ENCODE measurements at places on chromosomes 6 and 20. TPM values are rescaled to one million over a fixed set of nuclear protein-coding genes. Genes with fewer than 3 reads are reported as not detected.

The OR2H2 gene
- total RNA-seq: not detected

DNA sequence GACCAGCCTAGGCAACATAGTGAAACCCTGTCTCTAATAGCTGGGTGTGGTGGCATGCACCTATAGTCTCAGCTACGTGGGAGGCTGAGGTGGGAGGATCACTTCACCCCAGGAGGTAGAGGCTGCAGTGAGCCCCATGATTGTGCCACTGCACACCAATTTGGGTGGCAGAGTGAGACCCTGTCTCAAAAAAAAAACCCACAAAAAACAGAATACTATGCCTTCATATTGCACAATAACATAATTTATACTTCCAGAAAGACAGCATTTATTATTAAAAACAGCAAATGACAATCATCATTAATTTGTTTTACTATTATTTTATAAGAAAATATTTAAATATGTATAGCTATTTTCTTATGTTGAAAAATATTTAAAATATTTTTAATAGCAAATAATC lies 30.0 kb upstream of the CARMIL1 start:
- no peak for DNase-seq
- H3K27ac ChIP-seq: no peak overlapping the region
- H3K27me3 ChIP-seq: no peaks in the 10 kb centered on the region

DNA sequence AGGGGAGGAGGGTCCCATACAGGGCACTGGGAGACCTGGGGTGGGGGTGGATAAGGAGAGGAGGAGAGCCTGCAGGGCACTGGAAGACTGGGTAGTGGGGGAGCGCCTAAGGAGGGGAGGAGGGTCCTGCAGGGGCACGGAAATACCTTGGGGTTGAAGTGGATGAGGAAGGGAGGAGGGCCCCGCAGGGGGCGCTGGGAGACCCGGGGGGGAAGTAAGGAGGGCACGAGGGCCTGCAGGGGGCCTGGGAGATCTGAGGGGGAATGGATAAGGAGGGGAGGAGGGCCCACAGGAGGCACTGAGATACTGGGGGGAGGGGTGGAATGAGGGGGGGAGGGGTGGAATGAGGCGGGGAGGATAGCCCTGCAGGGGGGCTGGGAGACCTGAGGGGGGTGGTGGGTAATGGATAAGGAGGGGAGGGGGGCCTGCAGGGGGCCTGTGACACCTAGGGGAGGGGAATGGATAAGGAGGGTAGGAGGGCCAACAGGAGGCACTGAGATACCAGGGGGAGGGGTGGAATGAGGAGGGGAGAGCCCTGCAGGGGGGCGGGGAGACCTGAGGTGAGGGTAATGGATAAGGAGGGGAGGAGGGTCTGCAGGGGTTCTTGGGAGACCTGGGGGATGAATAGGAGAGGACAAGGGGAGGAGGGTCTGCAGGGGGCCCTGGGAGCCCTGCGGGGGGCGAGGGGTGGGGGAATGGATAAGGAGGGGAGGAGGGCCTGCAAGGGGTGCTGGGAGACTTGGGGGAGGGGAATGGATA lies 567 bp upstream of the CTCFL start:
- no peaks in the 10 kb centered on the region for H3K4me1 ChIP-seq
- H3K4me3 ChIP-seq: no peak overlapping the region
- no peak for DNase-seq
- peaks cover 27% of the 10 kb centered on the region for H3K27me3 ChIP-seq
- H3K36me3 ChIP-seq: no peaks in the 10 kb centered on the region
- no peak overlapping the region for H3K27ac ChIP-seq

- peaks cover 17% of the 10 kb centered on the region for H3K4me1 ChIP-seq
- peak; percentile 83 for DNase-seq
- H3K27me3 ChIP-seq: no peaks in the 10 kb centered on the region
- no peak overlapping the region for H3K4me3 ChIP-seq
- H3K27ac ChIP-seq: 0 out of 2 replicates have a peak overlapping the region, but pooled peaks have one; percentile 10
Measured at GRCh38 chr6:145147981-145148749, 587.2 kb downstream of the EPM2A start.

The KCNS1 gene
- total RNA-seq: 0.11 TPM

The RAB22A gene
- 21.2 TPM for total RNA-seq

DNA sequence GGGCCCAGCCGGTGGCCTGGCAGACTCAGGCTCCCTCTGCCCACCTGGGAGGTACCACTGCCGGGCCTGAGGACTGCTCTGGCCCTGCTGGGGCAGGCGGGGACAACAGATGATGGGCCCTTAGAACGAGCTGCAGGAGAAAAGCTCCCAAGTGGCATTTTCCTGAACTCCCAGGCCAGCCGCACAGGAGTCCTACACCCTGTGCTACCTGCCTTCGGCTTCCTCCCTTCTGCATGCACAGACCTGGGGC lies 41.3 kb downstream of the DSTN start:
- no peak overlapping the region for H3K4me3 ChIP-seq
- H3K36me3 ChIP-seq: peaks cover 16% of the 10 kb centered on the region
- peaks cover 9% of the 10 kb centered on the region for H3K4me1 ChIP-seq
- no peak for DNase-seq

DNA sequence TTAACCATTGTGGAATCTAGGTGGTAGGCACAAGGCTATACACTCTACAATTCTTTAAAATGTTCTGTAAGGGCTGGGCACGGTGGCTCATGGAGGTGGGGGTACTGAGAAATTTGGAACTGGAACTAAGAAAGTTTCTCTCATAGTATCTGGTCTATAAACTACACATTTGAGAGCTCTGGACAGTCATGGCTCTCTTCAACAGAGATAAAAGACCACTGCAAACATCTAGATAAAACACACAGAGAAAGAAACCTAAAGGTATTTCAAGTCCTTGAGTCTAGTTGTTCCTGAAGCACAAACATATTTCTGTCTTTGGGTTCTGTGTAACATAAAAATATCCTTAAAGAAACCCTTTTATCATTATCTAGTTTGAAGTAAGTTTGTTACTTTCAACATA lies 35.2 kb downstream of the ILRUN start:
- H3K27ac ChIP-seq: no peak overlapping the region
- H3K36me3 ChIP-seq: no peaks in the 10 kb centered on the region
- H3K4me3 ChIP-seq: no peak overlapping the region
- peaks cover 40% of the 10 kb centered on the region for H3K4me1 ChIP-seq
- H3K27me3 ChIP-seq: no peaks in the 10 kb centered on the region

- peak; percentile 25 for DNase-seq
- no peak overlapping the region for H3K27ac ChIP-seq
- 0 out of 2 replicates have a peak, but pooled peaks cover 3% of the 10 kb centered on the region for H3K36me3 ChIP-seq
- H3K27me3 ChIP-seq: no peaks in the 10 kb centered on the region
- H3K4me3 ChIP-seq: no peak overlapping the region
Measured at GRCh38 chr20:45047581-45048119, 53.3 kb downstream of the KCNS1 start.

DNA sequence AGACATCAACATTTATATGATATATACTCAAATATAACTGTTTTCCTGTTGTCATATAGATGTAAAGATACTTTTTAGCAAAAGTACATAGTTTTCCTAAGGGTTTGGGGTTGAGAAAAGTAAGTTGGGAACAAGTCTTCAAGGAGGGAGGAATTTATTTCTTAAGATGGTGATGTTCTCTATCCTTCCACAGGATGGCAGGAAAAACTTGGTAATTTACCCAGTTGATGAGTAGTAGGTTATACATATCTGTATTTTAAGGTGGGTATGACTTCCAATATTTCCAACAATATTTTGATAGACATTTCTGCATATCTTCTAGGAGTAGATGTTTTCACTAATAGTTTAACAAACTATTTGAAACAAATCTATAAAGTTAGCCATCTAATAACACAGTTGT lies 254.4 kb downstream of the RIMS1 start:
- H3K27ac ChIP-seq: no peak overlapping the region
- H3K36me3 ChIP-seq: no peaks in the 10 kb centered on the region
- DNase-seq: peak; percentile 22
- no peaks in the 10 kb centered on the region for H3K27me3 ChIP-seq
